Activated T-cell treated with anti-CD3 and anti-CD28 coated beads for 24 hours (primary cell): ENCODE measurements at places on chromosomes 1 and 21.

GRCh38 chr1:58391056-58391455 lies 155.5 kb downstream of the OMA1 start:
- DNase-seq, result no peak

DNA sequence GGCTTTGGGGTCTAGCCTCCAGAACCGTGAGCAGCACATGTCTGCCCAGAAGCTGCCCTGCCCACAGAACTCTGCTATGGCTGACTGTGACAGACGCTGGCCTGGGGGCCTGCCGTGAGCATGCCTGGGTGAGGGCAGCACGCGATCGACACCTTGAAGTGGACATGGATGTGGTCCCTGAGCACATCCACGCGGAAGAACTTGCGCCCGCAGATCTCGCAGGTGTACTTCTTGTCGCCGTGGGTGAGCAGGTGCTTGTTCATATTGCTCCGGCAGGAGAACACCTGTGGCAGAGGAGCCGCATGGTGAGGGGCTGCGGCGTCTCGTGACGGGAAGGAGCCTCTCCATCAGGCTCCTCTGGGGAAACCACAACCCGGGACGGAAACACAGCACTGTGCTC lies 56.0 kb downstream of the PRDM15 start:
- no peak for DNase-seq

- DNase-seq, result no peak
Observed at GRCh38 chr1:205587581-205587980, 44.2 kb downstream of the ELK4 start.

GRCh38 chr1:116954440-116954839 lies 44.7 kb downstream of the PTGFRN start:
- no peak for DNase-seq

GRCh38 chr1:9654834-9655723 lies 3.5 kb downstream of the PIK3CD start:
- peak; percentile 64 for DNase-seq

DNA sequence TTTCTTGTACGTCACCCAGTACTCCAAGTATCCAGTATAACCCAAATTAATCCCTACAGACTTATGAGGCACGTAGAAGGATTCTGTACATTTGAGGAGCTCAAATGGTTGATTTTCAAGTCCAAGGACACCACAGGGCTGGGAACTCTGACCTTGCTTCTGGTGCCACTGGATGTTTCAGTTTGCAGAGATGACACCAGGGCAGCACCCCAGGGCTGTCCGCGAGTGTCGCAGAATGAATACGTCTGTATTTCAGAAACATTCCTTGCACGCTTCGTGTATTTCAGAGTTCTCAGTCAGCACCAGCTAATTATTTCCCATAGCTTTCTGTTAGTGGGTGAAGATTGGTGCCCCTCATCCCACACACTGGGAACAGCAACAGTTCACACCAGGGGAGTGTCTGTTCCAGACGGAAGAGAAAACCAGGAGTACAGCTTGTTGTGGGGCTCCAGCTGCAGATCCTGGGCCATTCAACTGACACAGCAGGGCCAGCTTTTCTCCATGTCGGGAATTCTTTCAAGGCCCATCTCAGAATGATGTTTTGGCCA lies 159.2 kb downstream of the RHOU start:
- DNase-seq, result no peak
